CD8-positive, alpha-beta memory T cell (primary cell): ENCODE measurements at places on chromosomes 4 and X. TPM values are rescaled to one million over a fixed set of nuclear protein-coding genes. Genes with fewer than 3 reads are reported as not detected.

The S100P gene
- total RNA-seq: 1.0 TPM

The LCORL gene
- 7.2 TPM for total RNA-seq

The ODAPH gene
- not detected for total RNA-seq

The DAPP1 gene
- total RNA-seq: 20.9 TPM

The GSX2 gene
- total RNA-seq: not detected

The DCAF4L1 gene
- 0.31 TPM for total RNA-seq

The RHOXF2 gene
- total RNA-seq: not detected

The IL21 gene
- 3.1 TPM for total RNA-seq

The FGG gene
- not detected for total RNA-seq

The GRPR gene
- total RNA-seq: 0.22 TPM

The H2BW2 gene
- total RNA-seq: not detected

The SULT1B1 gene
- 0.20 TPM for total RNA-seq

The DCTD gene
- 145 TPM for total RNA-seq

The USP26 gene
- not detected for total RNA-seq

The FBXW7 gene
- total RNA-seq: 46.6 TPM

- no peak for DNase-seq
Observed at GRCh38 chr4:84962102-84962501, 4.4 kb downstream of the WDFY3 start.

GRCh38 chrX:110965409-110966090, 130.4 kb upstream of the PAK3 start:
- DNase-seq: no peak

GRCh38 chr4:41734371-41734770, 14.2 kb downstream of the PHOX2B start:
- DNase-seq: no peak

GRCh38 chr4:36329228-36329627, 47.8 kb downstream of the DTHD1 start:
- DNase-seq: no peak

- no peak for DNase-seq
Observed at GRCh38 chr4:53693408-53693807, 102.1 kb upstream of the LNX1 start.

GRCh38 chrX:110086916-110087484, 84.1 kb downstream of the TMEM164 start:
- DNase-seq: no peak

DNA sequence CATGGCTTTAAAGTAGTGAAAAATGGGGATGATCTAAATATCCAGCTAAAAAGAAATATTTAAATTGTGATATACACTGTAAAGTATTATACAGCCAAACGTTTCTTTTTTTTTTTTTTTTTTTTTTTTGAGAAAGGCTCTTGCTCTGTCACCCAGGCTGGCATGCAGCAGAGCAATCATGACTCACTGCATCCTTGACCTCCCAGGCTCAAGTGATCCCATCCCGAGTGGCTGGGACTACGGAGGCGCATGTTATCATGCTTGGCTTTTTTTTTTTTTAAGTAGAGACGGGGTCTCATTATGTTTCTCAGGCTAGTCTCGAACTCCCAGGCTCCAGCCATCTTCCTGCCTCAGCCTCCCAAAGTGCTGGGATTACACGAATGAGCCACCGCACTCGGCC, 17.1 kb downstream of the SMIM14 start:
- DNase-seq: no peak

DNA sequence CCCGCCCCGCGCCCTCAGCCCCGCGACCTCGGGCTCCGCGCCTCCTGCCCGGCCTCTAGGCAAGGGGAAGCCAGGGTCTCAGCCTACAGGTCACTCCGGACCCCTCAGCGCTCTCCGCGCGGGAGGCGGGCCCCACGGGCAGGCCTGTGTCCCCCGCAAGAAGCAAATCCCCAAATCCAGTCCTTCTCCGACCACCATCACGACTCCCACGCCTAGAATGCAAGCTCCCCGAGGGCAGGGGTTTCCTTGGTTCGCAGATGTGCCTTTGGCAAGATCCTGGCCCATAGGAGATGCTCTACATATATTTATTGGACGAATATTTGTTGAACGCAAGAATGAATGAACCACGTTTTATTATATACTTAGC, 260 bp upstream of the CCDC149 start:
- no peak for DNase-seq

DNA sequence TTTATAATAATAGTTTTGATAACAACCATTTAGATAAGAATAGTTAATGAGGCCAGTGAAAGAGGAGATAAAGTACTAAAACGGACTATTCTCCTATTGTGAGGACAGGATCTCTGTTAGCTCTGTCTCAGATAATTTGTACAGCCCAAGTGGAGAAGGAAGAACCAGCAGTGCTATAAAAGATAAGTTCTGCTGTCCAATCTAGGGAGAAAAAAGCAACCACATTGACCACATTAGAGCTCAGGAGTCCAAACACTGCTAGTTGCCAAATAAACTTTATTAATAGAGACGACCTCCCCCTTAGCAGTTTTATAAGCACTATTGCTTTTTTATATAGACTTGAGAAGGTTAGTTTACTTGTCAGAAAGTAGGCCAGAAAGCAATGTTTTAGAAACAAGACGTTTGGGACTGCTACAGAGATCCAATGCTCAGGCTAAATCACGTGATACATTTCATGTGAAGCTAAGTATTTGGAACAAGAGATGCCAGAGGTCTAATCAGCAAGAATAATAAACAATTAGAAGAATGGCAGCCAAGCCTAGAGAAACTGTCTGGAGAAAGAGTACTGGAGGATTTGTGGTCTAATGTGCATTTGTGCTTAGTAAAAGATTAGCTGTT, 15.9 kb downstream of the IL15 start:
- DNase-seq: no peak

DNA sequence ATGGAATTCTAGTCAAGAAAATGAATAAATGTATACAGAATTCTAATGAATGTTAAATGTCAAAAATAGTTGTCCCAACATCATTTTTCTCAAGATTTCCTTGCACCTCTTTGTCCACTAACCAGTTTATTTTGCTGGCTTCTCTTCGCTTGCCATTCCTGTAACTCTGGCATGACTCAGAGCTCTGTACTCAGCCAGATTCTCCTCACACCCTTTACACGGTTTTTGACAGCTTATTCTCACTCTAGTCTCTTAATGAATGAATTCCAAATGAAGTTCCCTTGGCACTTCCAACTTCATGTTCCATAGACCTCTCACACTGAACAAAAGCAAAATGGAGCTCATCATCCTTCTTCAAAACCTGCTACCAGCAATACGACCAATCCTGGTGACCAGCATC, 419.3 kb upstream of the SLIT2 start:
- DNase-seq: no peak

GRCh38 chr4:119664168-119664907, 35.7 kb upstream of the PDE5A start:
- DNase-seq: no peak

DNA sequence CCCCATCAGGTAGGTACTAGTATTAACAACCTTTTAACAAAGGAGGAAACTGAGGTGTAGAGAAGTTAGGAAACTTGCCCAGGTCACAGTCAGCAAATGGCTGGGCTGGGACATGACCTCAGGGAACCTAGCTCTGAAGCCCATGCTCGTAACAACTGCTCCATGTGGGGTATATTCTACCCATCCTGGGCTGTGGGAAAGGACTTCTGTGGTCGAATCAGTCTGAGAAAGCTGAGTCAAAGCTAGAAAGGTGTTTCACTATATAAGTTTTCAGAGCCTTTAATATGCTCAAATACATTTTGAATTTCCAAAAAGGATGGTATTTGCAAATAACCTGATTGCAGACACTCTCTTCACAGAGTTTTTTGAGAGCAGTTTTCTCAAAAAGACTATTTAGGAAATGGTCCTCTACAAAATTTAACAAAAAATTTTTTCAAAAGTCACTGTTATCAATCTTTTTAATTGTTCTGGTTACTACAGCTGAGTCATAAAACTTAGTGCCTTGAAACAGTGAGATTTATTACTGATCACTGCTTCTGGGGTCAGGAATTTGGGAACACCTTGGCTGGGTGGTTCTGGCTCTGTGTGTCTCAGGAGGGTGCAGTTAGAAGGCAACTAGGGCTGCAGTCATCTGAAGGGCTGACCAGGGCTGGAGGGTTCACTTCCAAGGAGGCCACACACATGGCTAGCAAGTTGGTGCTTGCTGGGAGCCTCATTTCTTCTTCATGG, 53.6 kb downstream of the NSG1 start:
- no peak for DNase-seq

DNA sequence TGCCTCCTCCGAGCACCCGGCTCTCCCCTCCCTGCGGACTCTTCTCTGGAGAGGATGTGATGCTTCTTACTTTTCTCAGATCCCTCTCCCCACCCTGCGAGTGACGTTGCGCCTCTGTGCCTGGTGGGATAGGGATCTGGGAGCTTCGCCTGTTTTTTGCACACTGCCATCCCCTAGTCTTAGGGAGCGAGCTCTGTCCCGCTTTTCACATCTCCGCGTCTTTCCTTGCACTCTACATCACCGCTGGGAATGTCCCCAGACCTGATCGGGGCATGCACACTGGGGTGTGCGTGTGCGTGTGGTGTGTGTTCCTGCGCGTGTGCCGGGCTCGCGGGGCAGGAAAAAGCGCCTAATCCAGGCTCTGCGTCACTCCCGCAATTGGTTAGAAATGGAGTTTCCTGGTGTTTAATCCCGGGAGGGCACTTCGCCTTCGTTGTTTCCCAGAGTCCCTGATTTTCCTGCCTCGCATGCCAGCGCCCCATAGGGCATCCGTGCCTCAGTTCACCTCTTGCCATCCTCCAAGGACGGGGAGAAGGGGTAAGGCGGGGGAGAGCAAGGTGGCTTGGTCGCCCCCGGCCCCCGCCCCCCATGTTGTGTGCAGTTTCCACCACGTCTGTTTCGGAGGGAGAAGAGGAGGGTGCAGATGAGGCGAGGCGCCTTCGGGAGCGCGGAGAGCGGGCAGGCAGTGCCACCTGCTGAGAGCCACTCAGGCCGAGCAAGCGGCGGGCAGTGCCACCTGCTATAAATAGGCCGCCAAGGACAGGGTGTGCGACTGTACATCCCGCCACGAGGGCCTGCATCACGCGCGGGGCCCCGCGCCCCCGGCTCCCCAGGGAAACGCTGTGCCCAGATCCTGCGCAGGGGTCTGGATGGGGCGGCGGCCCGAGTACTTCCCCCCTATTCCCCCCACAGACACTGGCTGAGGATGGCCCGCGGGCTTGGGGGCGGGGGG, 759 bp upstream of the TBC1D1 start:
- DNase-seq: peak; percentile 56

GRCh38 chrX:38175139-38175538, 45.5 kb downstream of the SRPX start:
- DNase-seq: no peak

DNA sequence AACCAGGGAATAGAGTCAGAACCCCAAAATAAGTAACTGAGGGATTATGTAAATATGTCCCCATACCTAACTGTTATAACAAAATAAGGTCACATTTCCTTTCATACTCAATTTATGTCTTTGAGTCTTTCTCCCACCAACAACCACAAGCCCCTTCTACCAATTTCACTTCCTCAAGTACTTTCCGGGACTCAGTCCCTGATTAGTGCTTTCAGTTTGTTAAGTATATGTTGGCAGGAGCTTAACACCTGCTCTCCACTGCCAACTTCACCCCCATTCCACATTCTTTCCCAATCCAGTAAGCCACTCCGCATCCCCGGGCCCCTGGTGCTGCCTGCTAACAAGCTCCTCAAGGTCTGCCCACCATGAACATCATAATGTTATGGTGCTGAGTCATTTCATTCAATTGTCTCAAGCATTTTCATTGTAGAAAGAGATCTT, 71.3 kb upstream of the SPRY1 start:
- DNase-seq: no peak

DNA sequence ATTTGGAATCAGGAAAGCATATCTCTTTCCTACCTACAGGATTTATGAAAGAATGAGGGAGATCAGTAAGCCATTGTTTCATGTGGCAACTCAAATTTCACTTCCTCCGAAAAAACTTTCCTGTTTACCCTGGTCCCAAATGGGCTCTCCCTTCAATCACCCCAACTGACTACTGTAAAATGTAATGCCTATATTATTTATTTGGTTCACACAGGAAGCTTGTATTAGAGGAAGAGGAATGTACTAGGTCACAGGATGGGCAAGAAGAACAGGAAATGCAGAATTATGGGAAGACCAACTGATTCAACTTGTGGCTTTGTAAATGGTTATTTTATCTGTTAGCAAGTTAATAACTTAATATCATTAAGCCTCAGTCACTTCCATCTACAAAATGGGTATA, 23.1 kb downstream of the COL4A6 start:
- no peak for DNase-seq

DNA sequence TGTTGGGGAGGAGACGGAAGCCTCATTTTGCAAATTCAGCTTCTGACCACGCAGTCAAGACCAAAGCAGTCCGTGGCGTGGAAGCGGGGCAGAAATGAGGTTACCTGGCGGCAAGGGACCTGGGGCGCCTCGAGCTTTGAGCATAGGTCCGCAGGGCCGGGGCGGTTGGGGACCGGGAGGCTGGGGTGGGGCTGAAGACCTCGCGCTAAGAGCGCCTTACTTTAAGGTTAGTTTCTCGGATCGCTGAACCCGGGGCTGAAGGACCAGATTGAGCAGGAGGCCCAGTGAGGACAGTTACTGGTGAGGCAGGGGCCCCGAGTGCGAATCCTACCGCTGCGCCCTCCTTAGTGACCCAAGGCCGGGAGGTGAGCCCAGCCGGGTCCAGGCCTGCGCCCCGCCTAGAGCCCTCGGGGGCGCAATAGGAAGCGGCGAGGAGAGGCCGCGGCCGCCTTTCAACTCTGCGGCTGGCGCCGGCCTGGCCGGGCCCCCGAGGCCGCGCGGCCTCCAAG, 7.5 kb downstream of the MSX1 start:
- no peak for DNase-seq

- no peak for DNase-seq
Observed at GRCh38 chr4:153785910-153786721, 2.8 kb downstream of the SFRP2 start.

DNA sequence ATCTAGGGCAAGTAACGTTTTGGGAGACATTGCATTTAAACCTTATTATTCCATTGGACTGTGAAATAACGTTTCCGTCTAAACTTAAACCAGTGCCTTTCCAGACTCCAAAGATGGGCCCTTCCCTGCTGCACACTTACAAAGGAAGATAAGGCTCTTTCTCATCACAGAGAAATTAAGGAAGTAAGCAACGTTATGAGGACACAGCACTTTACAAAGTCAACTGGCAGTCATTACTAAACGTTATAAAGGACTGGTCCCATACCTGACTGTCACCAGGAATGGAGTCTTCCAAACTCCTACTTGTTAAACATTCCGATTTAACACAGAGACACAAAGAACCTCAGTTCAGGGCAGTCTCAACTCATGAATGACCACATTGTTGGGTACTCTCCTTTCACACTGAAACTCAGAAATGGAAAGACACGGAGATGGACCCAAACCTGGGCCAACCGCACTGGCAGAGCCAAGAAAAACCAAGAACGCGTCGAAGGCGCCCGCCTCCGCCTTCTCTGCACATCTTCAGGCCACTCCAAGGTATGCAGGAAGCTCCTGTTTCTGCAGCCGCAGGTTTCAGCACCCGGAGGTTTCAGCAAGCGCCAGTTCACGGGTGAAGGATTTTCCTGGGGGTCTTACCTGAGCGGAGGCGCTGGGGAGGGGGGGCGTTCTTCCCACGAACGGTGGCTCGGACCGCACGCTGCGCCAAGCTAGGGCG, 670 bp downstream of the PAPSS1 start:
- DNase-seq: no peak
